Fibroblast of skin of left quadriceps (primary cell): ENCODE measurements at places on chromosomes 7 and 10.

- no peak for DNase-seq
Measured at GRCh38 chr10:124094419-124094785, 1.0 kb upstream of the CHST15 start.

- no peak for DNase-seq
Measured at GRCh38 chr10:121373411-121373810, 224.8 kb downstream of the FGFR2 start.

DNA sequence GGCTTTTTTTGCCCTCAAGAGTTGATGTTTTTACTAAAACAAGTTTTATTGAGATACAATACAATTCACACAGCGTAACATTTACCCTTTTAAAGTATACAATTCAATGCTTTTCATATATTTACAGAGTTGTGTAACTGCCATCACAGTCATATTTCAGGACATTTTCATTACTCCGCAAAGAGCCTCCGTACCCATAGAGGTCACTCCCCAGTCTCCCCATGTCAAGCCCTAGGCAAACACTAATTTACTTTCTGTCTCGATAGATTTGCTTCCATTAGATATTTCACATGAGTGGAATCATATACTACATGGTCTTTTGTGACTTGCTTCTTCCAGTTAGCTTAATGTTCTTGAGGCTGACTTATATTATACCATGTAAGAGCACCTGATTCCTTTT lies 183.8 kb downstream of the PRKCQ start:
- DNase-seq, result no peak

- no peak for DNase-seq
Measured at GRCh38 chr7:139034855-139035585, 822 bp downstream of the ZC3HAV1L start.

- DNase-seq, result no peak
Measured at GRCh38 chr10:111455776-111456426, 379.1 kb downstream of the ADRA2A start.

DNA sequence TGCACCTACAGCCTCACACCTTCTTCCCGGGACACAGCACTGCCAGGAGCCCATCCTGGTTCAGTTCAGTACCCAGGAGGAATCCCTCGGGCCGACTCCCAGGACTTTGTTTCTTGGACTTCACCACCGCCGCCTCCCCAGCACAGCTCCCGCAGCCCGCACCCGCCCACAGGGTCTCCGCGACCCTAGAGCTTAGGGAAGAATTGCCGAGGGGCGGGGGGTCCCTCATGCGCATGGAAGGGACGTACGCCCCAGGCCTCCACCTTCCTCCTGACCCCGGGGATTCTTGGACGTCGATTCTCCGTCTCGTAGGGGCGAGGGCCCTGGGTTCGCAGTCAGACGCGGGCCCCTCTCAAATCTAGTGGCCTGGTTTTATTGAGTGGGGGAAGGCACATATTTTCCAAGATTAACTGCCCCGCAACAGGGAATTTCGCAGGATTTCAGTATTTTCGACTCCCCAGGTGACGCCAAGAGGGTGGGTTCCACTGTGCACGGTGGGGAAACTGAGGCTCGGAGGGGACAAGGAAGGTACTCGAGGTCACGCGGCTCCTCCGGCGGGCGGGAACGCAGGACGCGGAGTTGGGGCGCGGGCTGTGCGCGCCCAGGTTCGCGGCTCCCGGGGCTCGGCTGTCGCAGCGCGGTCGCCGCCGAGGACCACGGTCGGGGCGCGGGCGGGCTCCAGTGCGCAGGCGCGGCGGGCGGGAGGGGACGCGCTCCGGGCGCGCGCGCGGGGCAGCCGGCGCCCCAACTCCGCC lies at the start of gene ADCY1:
ADCY1 (plus strand) TSS at position 708 of the 755 bp plus-strand sequence. CDS start 176 bp downstream, outside the sequence.
- no peak for DNase-seq

GRCh38 chr7:158544708-158545107 lies 42.9 kb downstream of the PTPRN2 start:
- no peak for DNase-seq

- no peak for DNase-seq
Measured at GRCh38 chr7:44995555-44996493, 4.2 kb upstream of the CCM2 start.

DNA sequence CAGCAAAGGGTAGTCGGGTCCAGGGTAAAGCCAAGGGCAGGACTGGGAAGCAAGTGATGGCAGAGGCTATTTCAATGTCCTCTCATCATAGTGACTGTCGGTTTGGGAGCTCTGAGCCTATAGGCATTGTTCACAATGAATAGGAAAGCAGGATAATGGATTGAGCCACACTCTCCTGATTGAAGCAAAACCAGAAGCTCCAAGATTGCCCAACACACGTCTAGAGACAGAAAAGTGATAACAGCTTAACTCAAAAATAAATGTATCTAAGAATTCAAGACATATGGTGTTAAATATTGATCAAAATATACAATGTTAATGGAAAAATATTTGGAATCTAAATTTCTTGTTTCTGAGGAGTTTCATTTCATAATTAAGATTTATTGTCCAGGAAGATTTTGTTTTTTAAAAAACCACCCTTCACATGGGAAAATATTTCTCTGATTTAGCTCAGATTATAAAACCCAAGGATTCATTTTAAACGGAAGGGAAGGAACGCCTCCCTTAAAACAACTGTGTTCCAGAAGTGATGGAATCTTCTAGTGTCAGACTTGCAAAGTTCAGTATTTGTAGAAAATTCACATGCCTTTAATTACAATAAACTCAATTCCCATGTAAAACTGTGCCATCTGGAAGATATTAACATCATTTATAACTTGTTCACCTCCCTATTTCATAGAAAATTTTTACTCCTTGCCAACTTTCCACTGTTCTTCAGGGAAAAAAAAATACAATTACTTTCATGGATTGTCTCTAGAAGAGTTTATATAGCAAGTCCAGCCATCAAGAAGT lies 54.5 kb downstream of the NRP1 start:
- peak; percentile 74 for DNase-seq

GRCh38 chr10:131901181-131901829 lies 497 bp downstream of the PPP2R2D start:
- no peak for DNase-seq

DNA sequence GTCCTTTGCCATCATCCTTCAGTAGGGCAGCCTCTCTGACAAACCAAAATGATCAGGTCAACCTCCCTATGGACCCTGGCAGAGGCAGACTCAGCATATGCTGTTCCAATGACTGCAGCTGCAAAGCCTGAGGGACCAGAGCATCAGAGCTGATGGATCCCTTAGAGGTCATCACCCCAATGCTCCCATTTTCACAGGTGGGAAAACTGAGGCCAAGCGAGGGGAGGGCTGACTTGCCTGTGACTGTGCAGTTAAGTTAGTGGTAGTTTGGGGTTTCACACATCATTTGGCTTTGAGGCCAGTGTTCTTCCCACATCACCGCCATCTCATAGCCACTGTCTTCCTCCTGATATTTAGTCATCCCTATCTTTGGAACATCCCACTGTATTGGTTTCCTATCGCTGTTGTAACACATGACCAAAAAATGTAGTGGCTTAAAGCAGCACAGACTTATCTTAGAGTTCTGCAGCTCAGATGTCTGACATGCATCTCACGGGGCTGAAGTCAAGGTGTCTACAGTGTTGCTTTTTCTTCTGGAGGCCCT lies 69.3 kb upstream of the PDZD8 start:
- no peak for DNase-seq

DNA sequence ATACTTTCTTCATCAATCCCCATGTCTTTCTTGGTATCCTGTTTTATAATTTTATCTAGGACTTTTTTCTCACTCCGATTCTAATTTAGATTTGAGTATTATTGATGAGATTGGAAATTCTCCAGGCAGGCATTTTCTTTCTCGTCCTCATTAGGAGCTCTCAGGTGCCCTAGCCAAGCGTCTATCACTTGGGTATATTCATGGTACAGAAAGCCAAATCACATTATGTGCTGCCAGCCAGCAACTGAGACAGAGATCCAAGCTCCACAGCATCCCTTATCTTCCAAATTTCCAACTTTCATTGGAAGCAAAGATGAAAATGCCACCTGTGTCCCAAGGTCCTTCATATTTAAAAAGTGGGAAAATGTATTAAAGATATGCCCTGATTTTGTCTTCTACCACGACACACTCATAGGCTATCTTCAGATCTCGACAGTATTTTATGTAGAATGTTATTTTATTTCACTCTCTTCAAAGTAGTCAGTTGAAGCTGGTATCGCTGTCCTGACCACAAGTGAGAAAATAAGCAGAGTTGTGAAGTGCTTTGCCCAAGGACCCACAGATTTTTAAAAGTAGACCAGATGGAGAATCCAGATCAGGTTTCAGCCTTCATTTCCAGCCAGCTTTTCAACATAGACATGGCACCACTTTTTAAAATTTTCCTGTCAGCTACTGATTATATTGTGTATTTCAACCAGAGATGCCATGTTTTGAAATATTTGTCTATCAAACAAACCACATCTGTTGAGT lies 773.4 kb downstream of the CNTNAP2 start:
- DNase-seq, result no peak

GRCh38 chr7:113464096-113464855 lies 345.9 kb upstream of the SMIM30 start:
- DNase-seq, result no peak

DNA sequence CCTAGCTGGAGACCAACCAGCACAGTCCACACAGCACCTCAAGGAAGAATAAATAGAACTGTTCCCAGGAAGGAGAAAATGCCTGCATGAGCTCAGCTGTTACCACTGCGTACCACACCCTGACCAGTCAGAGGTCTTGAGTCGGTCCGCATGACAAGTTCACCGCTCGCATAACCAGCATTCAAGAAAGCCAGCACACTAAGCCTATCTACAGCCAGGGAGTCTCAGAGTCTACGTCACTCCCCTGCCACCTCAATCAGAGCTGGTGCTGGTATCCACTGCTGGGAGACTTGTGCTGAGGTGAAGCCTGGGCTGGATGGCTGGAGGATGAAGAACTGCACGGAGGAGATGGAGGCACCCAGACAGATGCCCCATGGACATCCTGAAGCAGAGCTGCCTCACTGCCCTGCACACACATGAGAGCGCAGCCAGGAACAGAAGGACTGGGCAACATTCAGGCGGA lies 19.6 kb downstream of the AKR1C1 start:
- DNase-seq, result no peak

GRCh38 chr7:144796919-144797318 lies 38.9 kb downstream of the TPK1 start:
- DNase-seq, result no peak

GRCh38 chr10:73576890-73577591 lies 14.1 kb downstream of the USP54 start:
- no peak for DNase-seq

GRCh38 chr10:52649511-52649910 lies 123.1 kb downstream of the MBL2 start:
- no peak for DNase-seq

DNA sequence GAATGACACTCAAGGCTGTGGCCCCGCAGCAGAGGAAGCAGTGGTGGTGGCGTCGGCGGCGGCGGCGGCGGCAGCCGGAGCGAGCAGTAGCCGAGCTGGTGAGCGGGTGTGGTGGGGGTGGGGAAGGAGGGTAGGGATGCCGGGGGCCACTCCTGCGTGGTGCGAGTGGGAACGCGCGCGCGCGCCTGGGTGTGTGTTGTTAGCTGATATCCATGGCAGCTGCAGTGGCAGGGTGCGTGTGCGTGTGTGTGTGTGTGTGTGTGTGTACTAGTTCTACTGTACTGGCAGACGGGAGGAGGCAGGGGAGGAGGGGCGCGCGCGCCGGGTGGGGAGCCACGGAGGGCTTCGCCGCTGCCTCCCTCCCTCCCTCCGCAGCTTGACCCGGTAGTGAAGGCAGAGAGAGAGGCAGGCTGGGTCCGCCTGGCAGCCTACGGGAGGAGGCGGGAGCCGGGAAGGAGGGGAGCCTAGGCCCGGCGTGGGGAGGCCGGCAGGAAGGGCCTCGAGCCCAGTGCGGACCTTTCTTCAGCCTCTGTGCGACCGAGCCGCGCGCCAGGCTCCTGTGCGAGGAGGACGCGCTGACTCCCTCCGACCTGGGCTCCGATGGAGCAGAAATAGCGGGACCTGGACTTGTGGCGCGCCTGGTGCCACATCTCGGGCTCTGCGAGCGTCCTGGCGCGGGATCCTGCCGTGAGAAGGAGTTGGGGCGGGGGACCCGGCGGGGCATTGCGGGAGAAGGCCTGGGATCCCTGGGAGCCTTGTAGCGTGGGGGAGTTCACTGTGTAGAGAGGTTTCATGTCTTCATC lies at the start of gene MAGI2:
MAGI2 (minus strand) TSS at position 110 of the 803 bp plus-strand sequence. CDS start 347 bp downstream, outside the sequence.
- peak; percentile 56 for DNase-seq

DNA sequence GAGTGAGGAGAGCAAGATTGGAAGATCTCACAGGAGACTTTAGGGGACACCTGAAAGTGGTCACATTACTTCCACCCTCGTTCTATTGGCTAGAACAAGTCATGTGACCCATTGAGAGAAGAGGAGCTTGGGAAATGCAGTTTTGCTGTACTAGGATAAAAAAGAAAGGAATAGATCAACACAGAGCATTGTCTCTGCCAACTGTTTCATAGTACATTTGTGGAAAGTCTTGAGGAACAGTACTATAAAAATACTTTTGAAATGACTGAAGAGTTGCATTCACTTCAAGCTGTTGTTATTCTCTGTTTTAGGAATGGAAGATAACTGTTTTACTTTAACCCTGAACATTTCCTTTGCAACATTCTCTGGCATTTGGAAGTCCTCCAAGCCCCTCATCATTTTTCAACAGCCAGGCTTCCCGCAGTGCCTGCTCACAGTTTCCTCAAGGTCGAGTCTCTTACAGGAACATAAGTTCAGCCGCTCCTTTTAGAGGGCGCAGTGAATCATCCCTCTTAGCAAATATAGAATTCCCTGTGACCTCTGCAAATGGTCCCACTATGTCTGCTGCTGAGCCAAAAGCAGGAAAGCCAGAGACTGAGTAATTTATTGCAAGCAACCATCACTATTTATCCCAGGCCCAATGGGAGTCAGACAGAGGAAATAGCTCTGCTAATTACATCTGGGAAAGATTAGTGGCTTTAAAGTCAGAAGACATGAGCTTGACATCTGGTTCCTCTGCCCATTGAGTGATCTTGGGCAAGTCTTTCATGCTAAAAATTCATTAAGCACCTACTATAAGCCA lies 40.7 kb downstream of the MRPL32 start:
- peak; percentile 100 for DNase-seq

DNA sequence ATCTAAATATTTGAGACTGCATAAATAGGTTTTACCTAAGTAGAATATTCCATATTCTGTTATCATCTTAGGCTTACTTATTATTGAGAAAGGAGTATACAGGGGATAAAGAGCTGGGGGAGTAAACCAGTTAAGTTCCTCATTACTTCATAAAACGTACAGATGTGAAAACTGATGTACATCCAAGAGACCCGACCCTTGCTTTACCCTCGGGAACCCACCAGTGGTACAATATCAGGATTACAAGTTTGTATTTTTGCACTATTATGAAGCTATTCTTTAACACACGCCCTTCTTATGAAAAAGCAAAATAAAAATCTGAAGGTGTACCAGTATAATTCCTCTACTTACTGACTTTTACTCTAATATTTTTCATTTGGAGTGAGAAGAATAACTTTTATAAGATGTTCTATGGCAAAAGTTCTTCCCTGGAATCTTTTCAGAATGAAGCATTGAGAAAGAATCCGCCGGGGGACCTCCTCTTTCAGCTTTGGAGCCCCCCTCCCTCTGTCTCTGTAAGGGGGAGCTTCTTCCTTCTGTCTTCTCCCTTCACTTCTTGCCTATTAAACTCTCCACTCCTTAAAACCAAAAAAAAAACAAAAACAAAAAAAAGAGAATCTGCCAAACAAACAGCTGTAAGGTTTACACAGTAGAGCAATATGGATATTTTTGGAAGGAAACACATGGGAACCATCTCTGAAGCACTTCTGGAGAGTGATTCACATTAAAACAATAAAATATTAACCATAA lies 550.0 kb downstream of the TNS3 start:
- peak; percentile 23 for DNase-seq

- no peak for DNase-seq
Measured at GRCh38 chr7:108149908-108150307, 19.7 kb upstream of the LAMB4 start.

- no peak for DNase-seq
Measured at GRCh38 chr7:128164061-128164954, 76.8 kb upstream of the LEP start.

GRCh38 chr10:46540412-46541016 lies 15.9 kb downstream of the GPRIN2 start:
- DNase-seq, result no peak
